ENCODE measurements at places on chromosomes 3 and 15. TPM values are rescaled to one million over a fixed set of nuclear protein-coding genes. Genes with fewer than 3 reads are reported as not detected.

The KNL1 gene
- total RNA-seq: 5.0 TPM

The C3orf20 gene
- not detected for total RNA-seq

The RASGRP1 gene
- not detected for total RNA-seq

The ZNF774 gene
- 1.3 TPM for total RNA-seq

The ZNF501 gene
- 16.0 TPM for total RNA-seq

The CD47 gene
- 54.7 TPM for total RNA-seq

DNA sequence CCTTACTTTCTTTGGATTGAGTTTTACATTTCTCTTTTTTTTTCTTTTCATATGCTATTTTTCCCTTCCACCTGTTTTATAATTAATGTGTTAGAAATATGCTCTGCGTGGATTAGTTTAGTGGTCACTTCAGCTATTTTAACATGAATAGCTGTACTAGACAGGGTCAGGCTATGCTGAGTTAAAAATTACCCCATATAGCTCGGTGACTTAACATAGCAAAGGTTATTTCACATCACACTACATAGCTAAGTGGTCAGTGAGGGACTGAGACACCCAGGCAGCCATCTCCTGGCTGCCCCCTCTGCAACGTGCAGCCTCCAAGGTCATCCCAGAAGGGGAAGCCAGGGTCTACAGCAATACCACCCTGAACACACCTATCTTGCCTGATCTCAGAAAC, 46.9 kb upstream of the KIF23 start:
- no peaks in the 10 kb centered on the region for H3K27me3 ChIP-seq
- no peak overlapping the region for H3K4me3 ChIP-seq
- no peak for DNase-seq
- no peak overlapping the region for H3K27ac ChIP-seq

- H3K27me3 ChIP-seq: no peaks in the 10 kb centered on the region
- peak; percentile 53 for DNase-seq
- peak overlapping the region; percentile 94 for H3K4me3 ChIP-seq
- peak overlapping the region; percentile 90 for H3K27ac ChIP-seq
- peaks cover 2% of the 10 kb centered on the region for H3K4me1 ChIP-seq
- H3K36me3 ChIP-seq: no peaks in the 10 kb centered on the region
Observed at GRCh38 chr3:177196456-177197040, 734 bp downstream of the TBL1XR1 start.

DNA sequence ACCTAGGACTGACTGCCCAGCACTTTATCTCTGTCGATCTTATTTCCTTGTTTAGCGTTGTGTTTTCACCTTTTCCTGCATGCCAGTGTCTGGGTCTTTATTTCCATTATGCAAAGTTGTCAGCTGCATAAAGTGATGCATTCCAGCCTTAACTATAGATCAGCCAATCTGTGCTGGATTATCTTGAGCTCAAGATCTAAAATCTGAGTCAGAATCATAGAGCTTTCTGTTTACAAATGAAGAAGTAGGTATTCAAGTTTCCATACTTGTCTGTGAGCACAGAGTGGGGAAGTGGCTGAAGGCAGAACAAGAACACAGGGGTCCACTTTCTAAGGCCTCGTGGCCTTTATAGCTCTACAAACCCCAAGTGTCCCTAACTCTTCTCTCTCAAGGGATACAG, 82.4 kb upstream of the PLCL2 start:
- DNase-seq: no peak
- H3K4me1 ChIP-seq: no peaks in the 10 kb centered on the region
- no peak overlapping the region for H3K4me3 ChIP-seq
- no peaks in the 10 kb centered on the region for H3K27me3 ChIP-seq

DNA sequence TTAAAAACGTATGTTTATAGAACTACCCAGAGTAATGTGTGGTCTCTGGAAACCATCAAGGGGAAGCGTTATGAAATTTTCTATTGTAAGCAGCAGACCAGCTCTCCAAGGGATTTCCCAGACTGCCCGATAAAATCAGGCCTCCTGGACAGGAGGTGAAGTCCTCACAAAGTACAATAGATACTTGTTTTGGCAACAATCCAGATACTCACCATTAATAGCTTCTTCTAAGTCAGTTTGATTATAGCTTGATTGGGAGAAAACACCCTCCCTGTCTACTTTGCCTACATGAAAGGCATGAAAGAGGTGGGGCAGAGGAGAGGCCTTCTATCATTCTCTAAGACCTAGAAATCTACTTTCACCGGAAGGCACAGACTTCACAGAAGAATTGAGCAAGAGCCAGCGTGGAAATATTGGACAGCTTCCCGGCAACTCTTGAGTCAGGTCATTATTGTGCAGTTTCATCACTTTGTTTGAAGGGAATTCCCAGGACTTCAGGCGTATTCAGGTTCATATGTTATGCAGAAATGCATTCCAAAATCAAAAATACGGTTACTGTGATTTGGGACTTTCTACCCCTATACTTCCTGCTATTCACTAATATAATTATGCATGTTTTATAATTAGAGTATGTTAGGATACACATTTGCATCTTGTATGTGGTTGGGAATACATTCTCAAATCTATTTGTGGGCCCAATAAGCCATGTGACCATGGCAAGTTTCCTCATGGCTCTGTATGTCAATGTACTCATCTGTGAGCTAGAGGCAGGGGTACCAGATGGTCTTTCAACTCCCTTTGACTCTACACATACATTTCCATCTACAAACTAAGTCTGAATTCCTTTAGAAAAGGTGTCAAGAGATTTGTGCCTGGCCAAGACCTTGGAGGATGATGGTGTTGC, 103.5 kb downstream of the CD47 start:
- peak overlapping the region; percentile 49 for H3K27ac ChIP-seq
- peak; percentile 98 for DNase-seq
- H3K36me3 ChIP-seq: no peaks in the 10 kb centered on the region
- H3K4me1 ChIP-seq: peaks cover 8% of the 10 kb centered on the region
- no peak overlapping the region for H3K4me3 ChIP-seq
- no peaks in the 10 kb centered on the region for H3K27me3 ChIP-seq

DNA sequence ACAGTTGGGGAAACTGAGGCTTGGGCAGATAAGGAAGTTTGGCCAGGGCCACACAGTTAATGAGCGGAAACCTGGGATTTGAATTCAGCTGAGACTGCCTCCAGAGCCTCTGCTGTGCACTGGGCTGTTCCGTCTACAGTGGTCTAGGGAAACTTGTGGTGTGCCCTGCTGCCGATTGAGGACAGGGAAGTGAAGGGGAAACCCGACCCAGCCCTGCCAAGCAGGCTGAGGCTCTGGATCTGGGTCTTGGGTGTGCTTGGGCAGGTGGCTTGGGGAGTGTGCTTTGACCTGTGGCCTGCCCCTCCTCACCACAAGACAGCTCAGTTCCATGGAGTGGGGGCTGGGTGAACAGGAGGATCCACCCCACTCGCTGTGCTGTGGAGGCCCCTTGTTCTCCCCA, 17.6 kb downstream of the NISCH start:
- no peaks in the 10 kb centered on the region for H3K27me3 ChIP-seq
- no peak for DNase-seq
- H3K4me3 ChIP-seq: no peak overlapping the region
- H3K36me3 ChIP-seq: peaks cover 41% of the 10 kb centered on the region
- H3K27ac ChIP-seq: no peak overlapping the region

DNA sequence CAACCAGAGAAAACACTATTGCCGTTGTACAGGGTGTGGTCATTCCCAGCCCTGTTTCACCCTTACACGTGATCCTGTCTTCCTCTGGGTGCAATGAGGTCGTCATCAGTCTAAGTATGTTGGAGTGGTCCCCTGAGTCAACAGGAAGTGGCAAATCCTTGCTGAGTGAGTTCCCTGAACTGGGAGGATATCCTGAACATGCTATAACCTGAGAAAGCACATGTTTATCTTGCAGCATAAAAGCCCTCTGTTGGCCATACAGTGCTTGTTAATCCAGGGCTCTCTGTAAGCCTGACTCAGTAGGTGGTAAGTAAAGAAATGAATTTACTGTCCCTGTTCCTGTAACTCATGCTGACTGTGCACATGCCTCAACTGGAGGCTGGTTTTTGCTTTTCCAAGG, 477.8 kb upstream of the RGMA start:
- DNase-seq: no peak
- no peaks in the 10 kb centered on the region for H3K4me1 ChIP-seq
- no peak overlapping the region for H3K27ac ChIP-seq
- H3K27me3 ChIP-seq: no peaks in the 10 kb centered on the region
- H3K36me3 ChIP-seq: no peaks in the 10 kb centered on the region

GRCh38 chr3:136296960-136297359, 46.8 kb downstream of the PCCB start:
- DNase-seq: no peak
- no peak overlapping the region for H3K27ac ChIP-seq
- no peak overlapping the region for H3K4me3 ChIP-seq
- no peaks in the 10 kb centered on the region for H3K27me3 ChIP-seq
- peaks cover 3% of the 10 kb centered on the region for H3K36me3 ChIP-seq

GRCh38 chr3:8886546-8886945, 76.7 kb downstream of the RAD18 start:
- DNase-seq: peak; percentile 88
- no peak overlapping the region for H3K4me3 ChIP-seq
- H3K27me3 ChIP-seq: no peaks in the 10 kb centered on the region
- H3K36me3 ChIP-seq: no peaks in the 10 kb centered on the region
- peaks cover 20% of the 10 kb centered on the region for H3K4me1 ChIP-seq

- DNase-seq: no peak
- peaks cover 6% of the 10 kb centered on the region for H3K27me3 ChIP-seq
- no peak overlapping the region for H3K4me3 ChIP-seq
- no peaks in the 10 kb centered on the region for H3K36me3 ChIP-seq
- no peaks in the 10 kb centered on the region for H3K4me1 ChIP-seq
- H3K27ac ChIP-seq: no peak overlapping the region
Observed at GRCh38 chr3:10469441-10470119, 35.8 kb downstream of the ATP2B2 start.

- H3K27me3 ChIP-seq: no peaks in the 10 kb centered on the region
- H3K4me1 ChIP-seq: no peaks in the 10 kb centered on the region
- H3K27ac ChIP-seq: no peak overlapping the region
- DNase-seq: no peak
- H3K36me3 ChIP-seq: no peaks in the 10 kb centered on the region
- no peak overlapping the region for H3K4me3 ChIP-seq
Observed at GRCh38 chr3:10942690-10943205, 49.8 kb upstream of the SLC6A1 start.

- H3K36me3 ChIP-seq: no peaks in the 10 kb centered on the region
- H3K4me1 ChIP-seq: no peaks in the 10 kb centered on the region
- H3K4me3 ChIP-seq: no peak overlapping the region
- no peak overlapping the region for H3K27ac ChIP-seq
Observed at GRCh38 chr15:53522991-53523390, 236.5 kb downstream of the WDR72 start.

GRCh38 chr3:150232992-150233451, 175.1 kb upstream of the TSC22D2 start:
- peaks cover 2% of the 10 kb centered on the region for H3K36me3 ChIP-seq
- H3K27me3 ChIP-seq: no peaks in the 10 kb centered on the region
- peak overlapping the region; percentile 6 for H3K27ac ChIP-seq
- H3K4me3 ChIP-seq: no peak overlapping the region
- peak; percentile 84 for DNase-seq

Data from fibroblast of lung (primary cell).